ENCODE measurements at places on chromosomes 11 and 22. TPM values are rescaled to one million over a fixed set of nuclear protein-coding genes. Genes with fewer than 3 reads are reported as not detected.

TTC28 gene
- 21.3 TPM for polyA plus RNA-seq

DNA sequence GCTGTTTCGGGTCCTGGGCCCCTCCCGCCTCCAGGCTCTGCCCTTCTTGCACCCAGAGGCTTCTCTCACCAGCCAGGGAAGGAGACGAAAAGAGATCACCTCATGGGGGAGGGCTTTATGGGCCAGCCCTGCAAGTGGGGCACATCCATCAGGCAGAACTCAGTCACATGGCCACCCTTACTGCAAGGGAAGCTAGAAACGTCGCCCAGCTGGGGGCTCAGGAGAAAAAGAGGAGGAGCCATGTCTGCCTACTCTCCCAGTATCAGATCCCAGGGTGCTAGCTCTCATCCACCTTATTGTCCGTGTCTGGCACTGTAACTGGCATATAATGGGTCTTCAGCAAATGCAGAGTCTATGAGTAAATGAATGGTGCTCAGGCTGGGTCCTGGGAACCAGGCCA, 24.2 kb downstream of the MFNG start:
- DNase-seq, result no peak

GRCh38 chr11:69210310-69211035, 54.7 kb downstream of the SMIM38 start:
- DNase-seq, result no peak

- no peak for DNase-seq
Measured at GRCh38 chr11:9138612-9139579, 47.5 kb upstream of the SCUBE2 start.

GRCh38 chr22:42443240-42444076, 11.3 kb upstream of the NFAM1 start:
- no peak for DNase-seq

DNA sequence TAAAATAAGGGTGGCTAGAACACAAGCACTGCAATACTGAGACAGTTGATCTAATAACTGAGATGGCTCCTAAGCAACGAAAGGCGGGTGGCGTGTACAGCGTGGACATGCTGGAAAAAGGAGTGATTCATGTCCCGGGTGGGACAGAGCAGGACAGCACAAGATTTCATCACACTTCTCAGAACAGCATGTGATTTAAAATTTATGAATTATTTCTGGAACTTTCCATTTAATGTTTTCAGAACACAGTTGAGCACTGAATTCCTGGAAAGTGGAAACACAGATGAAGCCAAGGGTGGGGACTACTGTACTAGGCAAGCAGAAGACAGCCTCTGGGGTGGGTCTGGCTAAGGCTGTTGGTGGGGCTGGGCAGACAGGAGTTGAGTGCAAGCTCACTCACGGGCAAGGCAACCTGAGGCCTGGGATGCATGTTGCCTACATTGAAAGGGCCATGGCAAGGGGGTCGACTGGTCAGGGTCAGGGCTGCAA, 165.6 kb upstream of the DDI1 start:
- DNase-seq, result peak; percentile 70

Data from muscle of back (tissue), 13 donors.